ENCODE measurements at places on chromosomes 6 and 20. TPM values are rescaled to one million over a fixed set of nuclear protein-coding genes. Genes with fewer than 3 reads are reported as not detected.

DNA sequence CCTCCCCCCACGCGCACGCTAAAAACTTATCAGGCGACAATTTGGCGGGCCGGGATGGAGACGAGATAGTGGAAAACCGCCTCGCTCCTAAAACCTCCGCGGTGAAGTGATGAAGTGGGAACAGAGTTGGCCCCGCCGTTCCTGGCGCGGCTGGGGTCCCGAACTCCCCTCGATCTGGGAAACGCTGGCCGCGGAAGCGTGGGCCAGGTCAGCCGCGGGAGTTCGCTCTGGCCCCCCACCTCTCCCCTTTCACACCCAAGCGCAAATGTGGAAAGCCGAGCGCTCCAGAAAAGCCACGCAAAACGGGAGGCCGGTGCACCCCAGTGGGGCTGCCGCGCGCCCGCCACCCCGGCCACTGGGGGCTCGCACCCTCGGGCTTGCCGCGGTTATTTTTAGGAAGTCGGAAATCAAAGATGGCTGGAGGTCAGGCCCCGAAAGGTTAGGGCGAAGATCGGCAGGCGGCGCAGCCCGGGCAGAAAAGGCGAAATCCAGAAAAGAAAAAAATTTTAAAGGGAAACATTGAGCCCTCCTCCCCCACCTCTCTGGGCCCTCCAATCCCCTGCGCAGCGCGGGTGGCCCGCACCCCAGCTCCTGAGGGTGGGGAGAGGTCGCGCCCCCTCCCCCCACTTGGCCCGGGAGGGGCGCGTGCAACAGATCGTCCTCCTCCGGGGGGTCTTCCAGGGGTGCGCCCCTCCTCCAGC, 1.0 kb downstream of the SALL4 start:
- H3K36me3 ChIP-seq: no peaks in the 10 kb centered on the region
- H3K4me3 ChIP-seq: no peak overlapping the region
- peaks cover 35% of the 10 kb centered on the region for H3K27me3 ChIP-seq
- H3K27ac ChIP-seq: no peak overlapping the region
- H3K4me1 ChIP-seq: peaks cover 16% of the 10 kb centered on the region

Gene SRMS
- total RNA-seq: not detected

GRCh38 chr20:37298190-37298939, 8.9 kb downstream of the MANBAL start:
- no peaks in the 10 kb centered on the region for H3K36me3 ChIP-seq
- DNase-seq: no peak
- no peaks in the 10 kb centered on the region for H3K27me3 ChIP-seq

Gene LINC00237
- total RNA-seq: not detected

DNA sequence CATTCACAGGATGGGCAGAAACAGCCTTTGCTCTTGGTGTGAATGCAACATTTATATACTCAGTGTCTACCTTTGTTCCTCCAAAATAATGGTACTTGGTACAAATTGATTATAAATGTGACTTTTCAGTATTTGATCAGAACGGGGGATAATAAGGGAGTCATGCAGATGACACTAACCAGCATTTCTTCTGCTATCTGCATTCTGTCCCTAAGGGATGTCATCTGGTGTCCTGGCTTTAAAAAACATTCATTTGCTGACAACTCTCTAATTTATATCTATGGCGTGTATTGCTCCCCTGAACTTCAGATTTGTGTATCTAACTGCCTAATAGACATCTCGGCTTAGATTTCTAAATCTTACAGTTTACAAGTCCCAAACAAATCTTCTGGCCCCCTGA, 76.4 kb upstream of the FLRT3 start:
- H3K4me3 ChIP-seq: no peak overlapping the region
- no peak overlapping the region for H3K27ac ChIP-seq

GRCh38 chr6:149233056-149233715, 84.3 kb upstream of the TAB2 start:
- H3K4me1 ChIP-seq: peaks cover 12% of the 10 kb centered on the region
- H3K27ac ChIP-seq: no peak overlapping the region
- no peak for DNase-seq
- H3K36me3 ChIP-seq: no peaks in the 10 kb centered on the region
- no peak overlapping the region for H3K4me3 ChIP-seq
- no peaks in the 10 kb centered on the region for H3K27me3 ChIP-seq

Gene RNF144B
- total RNA-seq: 8.4 TPM

- H3K27me3 ChIP-seq: no peaks in the 10 kb centered on the region
- H3K4me1 ChIP-seq: no peaks in the 10 kb centered on the region
- no peak overlapping the region for H3K4me3 ChIP-seq
Observed at GRCh38 chr20:56519551-56519950, 5.0 kb upstream of the FAM209A start.

DNA sequence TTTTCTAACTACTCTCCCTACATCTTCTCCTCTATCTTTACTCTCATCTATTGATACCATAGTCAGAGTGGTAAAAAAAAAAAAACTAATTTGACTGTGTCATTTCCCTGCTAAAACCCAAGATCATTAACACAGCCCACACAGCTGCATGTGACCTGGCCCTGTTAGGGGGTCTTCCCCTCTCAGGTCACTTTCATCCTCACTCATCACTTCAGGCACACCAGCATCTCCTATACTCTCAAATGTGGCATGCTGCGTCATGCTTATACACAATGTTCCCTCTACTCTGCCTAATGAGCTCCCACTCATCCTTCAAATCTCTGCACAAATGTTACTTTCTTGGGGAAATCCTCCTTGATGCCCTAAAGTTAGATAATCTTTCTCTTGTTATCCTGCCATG, 86.8 kb downstream of the CDK19 start:
- H3K4me1 ChIP-seq: no peaks in the 10 kb centered on the region
- no peak overlapping the region for H3K4me3 ChIP-seq
- H3K36me3 ChIP-seq: no peaks in the 10 kb centered on the region
- no peak overlapping the region for H3K27ac ChIP-seq
- no peaks in the 10 kb centered on the region for H3K27me3 ChIP-seq

DNA sequence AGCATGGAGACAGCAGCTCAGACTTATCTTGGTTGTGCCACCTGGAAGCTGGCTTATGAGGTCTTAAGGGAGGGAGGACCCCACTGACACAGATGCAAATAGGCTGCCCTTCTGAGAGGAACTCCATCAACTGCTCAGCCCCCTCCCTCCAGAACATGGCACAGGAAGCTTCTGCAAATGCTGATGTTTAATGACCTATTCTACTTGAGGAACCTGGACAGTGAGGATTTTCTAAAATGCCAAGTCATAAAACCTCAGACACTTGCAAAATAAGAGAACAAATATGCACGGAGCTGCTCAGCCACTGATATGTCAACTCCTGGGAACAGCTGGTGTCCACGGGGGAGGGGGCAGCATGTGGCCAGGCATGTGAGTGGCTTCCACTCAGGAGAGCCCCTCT, 3.5 kb downstream of the CST9 start:
- no peak overlapping the region for H3K27ac ChIP-seq
- no peaks in the 10 kb centered on the region for H3K4me1 ChIP-seq
- no peak overlapping the region for H3K4me3 ChIP-seq
- no peaks in the 10 kb centered on the region for H3K36me3 ChIP-seq

DNA sequence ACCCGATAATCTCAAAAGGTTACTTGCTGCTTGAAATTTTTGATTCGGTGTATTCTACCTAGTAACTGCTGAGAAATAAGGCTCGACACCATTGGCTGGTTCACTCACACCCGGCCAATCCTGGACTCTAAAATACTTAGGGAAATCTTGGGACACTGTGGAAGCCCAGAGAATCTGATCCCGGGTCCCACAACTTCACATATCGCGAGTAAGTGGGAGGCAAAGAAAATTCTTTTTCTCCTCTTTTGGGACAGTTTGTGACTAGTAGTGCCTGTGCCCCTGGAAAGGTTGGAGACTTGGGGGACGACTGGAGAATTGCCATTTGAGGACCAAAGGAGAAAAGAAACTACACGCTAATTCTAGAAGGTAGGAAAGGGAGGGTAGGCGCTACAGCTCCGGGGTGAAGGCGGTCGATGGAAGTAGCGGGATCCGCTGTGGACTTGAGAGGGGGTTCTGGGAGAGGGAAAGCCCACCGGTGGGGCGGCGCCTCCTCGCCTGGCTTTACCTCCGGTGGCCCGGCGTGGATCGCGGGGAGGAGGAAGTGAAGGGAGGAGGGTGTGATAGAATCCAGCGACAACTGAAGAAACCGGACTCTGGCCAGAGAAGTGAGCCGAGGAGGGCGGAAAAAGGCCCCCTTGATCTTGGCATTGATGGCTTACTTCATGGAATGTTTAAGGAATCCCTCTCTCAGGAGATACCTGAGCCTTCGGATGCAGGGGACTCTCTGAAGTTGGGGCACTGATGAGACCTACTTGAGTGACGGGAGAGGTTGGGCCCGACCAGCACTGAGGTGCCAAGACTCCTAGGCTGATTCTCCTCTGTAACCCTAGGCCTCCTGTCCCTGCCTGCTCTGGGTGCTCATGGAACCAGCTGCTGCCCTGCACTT, 18.8 kb upstream of the BTN3A3 start:
- peaks cover 24% of the 10 kb centered on the region for H3K4me1 ChIP-seq
- no peaks in the 10 kb centered on the region for H3K27me3 ChIP-seq
- peak overlapping the region; percentile 14 for H3K4me3 ChIP-seq
- H3K27ac ChIP-seq: peak overlapping the region; percentile 86
- DNase-seq: peak; percentile 93
- no peaks in the 10 kb centered on the region for H3K36me3 ChIP-seq

DNA sequence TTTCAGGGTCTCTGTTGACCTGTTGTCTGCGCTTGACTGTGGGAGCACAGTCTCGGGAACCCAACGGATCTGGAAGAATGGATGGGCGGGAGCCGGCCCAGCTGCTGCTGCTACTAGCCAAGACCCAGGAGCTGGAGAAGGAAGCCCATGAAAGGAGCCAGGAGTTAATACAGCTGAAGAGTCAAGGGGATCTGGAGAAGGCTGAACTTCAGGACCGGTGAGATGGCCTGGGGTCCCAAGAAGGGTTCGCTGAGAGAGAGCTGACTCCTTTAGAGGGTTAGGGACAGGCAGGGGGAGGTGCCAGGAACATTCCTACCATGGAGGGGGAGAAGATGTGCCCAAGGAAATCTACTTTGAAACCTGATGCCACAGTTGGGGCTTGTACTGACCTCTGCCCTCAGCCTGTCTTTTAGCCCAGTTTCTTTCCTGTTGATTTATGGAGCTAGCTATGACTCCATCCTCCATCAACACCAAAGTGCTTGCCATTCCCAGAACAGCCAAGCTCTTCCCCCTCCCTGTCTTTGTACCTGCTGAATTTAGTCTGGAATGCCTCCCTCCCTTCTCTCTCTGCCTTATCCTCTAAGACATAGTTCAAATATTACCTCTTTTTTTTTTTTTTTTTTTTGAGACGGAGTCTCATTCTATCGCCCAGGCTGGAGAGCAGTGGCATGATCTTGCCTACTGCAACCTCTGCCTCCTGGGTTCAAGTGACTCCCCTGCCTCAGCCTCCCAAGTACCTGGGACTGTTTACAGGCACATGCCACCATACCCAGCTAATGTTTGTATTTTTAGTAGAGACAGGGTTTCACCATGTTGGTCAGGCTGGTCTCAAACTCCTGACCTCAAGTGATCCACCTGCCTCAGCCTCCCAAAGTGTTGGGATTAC, 12.2 kb downstream of the CEP250 start:
- H3K36me3 ChIP-seq: peaks cover 29% of the 10 kb centered on the region
- no peaks in the 10 kb centered on the region for H3K4me1 ChIP-seq
- DNase-seq: peak; percentile 82
- peak overlapping the region; percentile 35 for H3K27ac ChIP-seq

DNA sequence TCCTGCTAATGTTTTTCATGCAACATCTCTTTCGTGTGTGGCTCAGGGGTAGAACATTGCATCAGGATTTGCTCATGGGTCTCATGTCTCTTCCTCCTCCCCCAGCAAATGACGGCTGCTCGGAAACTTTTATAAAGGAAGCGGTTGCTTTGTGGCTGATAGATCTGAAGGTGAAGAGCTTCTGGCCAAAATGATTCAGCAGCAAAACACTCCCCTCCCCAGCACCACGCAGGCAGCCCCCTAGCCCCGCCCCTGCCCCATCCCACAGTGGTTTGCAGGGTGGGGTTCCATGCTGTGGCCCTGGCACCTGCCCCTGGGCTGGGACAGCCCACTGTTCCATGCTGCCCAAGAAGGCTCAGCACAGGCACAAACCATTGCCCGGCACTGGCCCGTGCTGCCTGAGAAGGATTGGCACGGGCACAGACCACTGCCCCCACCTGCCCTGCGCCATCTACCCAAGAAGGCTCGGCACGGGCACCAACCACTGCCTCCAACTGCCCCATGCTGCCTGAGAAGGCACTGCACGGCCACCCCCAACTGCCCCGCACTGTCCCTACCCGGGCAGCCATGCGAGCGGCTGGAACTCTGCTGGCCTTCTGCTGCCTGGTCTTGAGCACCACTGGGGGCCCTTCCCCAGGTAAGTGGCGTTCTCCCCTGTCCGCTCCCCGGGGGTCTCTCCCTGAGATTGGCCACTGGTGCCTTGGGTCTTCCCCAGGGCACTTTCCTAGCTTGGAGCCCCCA, at the start of gene CST7:
Gene CST7, plus strand, starts transcription at position 331 of the 741 bp plus-strand sequence. Its CDS starts 237 bp downstream, at position 568.
- no peaks in the 10 kb centered on the region for H3K36me3 ChIP-seq
- H3K27me3 ChIP-seq: no peaks in the 10 kb centered on the region
- no peak within 1 kb of the TSS for H3K4me3 ChIP-seq
- DNase-seq: peak; percentile 13

- H3K36me3 ChIP-seq: no peaks in the 10 kb centered on the region
- H3K4me3 ChIP-seq: no peak overlapping the region
- peaks cover 5% of the 10 kb centered on the region for H3K4me1 ChIP-seq
Observed at GRCh38 chr20:39885975-39886649, 802.9 kb downstream of the MAFB start.
